ENCODE measurements at places on chromosomes 4 and X. TPM values are rescaled to one million over a fixed set of nuclear protein-coding genes. Genes with fewer than 3 reads are reported as not detected.

The PHOX2B gene
- total RNA-seq: not detected

DNA sequence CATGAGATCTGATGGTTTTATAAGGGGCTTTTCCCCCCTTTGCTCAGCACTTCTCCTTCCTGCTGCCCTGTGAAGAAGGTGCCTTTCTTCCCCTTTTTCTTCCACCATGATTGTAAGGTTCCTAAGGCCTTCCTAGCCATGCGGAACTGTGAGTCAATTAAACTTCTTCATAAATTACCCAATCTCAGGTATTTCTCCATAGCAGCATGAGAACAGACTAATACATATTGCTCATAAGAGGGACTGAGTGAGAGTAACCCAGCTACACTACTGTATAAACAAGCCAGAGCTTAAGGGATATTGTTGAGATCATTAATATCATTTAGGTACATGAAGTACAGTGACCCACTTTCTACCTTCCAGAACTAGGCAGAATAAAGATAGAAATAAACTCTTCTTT lies 102.9 kb downstream of the TEX13A start:
- DNase-seq: no peak

DNA sequence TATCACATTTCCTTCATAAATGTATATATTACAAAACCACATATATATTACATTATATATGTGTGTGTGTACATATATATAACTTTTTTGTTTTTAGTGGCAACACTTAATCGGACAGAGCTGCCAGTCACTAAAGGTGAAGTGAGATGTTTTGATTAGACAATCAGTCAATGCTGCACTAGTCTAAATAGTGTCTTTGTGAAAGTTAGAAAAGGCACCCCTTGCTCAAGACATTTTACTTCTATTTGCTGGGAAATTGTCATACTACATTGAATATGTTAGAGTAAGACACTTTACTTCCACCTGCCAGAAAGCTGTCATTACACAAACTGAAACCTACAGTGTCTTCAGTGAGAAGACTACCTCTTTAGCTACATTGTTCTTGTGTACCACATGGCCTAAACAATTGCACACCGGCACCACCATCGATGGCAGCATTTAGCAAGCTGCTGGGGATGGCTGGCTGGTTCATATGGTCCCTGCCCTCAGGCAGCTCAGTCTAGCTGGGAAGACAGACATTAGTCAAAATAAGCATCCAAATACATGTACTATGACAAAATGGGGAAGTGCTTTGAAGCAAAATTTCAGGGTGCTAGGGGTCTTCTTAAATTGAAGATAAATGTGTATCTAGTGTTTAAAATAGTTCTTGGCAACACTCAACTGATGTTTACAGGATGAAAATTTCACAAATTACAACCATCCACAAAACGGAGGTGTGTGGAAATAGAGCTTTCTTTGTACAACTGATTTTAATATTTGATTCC lies 148.1 kb upstream of the GATB start:
- DNase-seq: no peak

GRCh38 chrX:150543230-150544155 lies 24.9 kb upstream of the MTM1 start:
- no peak for DNase-seq

DNA sequence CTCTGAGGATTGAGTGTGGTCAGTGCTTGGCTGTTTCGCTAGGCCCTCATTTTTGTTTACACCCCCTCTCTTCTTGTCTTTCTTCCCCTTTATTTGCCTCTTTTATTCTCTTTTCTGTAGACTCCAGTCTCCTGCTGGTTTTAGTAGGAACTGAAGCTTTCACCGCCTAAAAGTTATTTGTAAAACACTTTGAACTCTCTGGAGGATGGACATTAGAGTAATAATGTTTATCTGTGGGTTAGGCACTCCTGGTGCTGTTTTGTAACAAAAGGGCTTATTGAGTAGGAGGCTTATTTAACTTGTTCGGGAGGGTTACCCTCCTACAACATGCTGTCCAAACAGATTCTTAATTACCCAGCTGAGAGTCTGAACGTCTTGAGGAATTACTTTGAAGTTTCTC lies 1.6 kb upstream of the ARHGAP10 start:
- DNase-seq: no peak

- DNase-seq: no peak
Observed at GRCh38 chr4:168930413-168931196, 79.5 kb downstream of the CBR4 start.

All from aorta (tissue), 5 donors.